ENCODE measurements at places on chromosomes 3 and 15.

DNA sequence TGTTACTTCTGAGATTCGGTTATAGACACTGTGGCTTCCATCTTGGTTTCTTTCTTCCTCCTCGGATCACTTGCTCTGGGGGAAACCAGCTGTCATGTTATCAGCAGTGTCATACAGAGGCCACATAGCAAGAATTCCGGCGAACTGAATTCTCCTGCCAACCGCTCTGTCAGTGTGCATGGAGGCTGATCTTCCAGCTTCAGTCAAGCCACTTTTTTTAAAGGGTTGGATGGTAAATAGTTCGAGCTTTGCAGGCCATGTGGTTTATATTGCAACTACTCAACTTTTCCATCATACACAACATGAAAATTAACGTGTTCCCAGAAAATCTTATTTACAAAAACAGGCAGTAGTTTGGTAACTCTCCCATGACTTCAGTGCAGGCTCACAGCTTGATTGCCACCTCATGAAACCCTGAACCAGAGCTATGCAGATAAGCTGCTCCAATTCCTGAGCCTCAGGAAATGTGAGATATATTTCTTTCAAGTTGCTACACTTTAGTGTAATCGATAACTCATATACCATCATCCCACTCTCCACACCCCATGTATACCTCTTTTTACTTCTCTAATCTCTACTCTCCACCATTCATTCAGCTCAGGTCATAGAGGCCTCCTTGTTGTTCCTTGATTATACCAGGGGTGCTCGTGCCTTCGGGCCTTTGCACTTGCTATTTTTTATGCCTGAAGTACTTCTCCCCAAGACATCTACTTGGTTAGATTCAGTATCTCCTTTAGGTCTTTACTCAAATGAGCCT is 7.2 kb downstream of the RPL22L1 start:
- no peak for DNase-seq

DNA sequence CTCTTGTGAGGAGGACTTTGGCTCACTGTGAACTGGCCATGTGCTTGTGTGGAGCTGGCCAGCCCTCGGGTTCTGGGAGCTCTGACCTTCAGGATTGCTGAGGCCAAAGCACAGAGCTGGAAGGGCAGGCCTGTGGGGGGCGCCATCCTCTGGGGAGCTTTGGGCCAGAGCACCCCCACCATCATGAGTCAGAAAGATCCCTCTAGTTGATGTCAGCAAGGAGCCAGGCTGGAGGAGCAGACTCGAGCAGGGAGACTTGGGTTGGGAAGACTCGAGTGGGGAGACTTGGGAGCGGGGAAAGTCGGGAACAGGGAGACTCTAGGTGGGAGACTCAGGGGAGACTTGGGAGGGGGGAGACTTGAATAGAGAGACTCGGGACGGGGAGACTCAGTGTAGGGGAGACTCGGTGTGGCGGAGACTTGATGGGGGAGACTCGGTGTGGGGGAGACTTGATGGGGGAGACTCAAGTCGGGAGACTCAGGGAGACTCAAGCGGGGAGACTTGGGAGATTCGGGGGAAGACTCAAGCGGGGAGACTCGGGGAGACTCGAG is 37.7 kb upstream of the PLXNA1 start:
- no peak for DNase-seq

- DNase-seq = no peak
Measured at GRCh38 chr3:37521429-37521828, 340.3 kb upstream of the CTDSPL start.

DNA sequence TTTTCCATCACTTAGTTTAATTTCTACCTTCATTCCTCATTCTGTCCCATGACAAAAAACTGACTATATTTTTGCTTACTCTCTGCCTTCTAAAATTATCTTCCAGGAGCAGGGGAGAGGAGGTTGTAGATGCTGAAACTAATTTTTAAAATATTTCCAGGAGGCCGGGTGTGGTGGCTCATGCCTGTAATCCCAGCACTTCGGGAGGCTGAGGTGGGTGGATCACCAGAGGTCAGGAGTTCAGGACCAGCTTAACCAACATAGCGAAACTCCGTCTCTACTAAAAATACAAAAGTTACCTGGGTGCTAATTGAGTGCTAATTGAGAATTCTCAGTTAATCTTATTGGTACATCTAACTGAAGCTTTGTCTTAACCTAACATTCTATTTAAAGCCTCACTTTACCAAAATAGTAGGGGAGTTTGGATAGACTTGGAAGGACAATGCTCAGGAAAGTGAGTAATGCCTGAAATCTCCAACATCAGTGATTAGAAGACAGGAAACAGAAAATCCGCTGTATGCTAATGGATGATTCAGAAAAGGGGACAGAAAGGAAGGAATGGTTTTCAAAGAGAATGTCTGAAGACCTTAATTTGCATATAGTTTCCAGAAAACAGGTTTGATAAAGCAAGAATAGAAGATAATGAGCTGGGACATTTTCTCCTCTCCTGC is 336.1 kb downstream of the GBE1 start:
- no peak for DNase-seq

DNA sequence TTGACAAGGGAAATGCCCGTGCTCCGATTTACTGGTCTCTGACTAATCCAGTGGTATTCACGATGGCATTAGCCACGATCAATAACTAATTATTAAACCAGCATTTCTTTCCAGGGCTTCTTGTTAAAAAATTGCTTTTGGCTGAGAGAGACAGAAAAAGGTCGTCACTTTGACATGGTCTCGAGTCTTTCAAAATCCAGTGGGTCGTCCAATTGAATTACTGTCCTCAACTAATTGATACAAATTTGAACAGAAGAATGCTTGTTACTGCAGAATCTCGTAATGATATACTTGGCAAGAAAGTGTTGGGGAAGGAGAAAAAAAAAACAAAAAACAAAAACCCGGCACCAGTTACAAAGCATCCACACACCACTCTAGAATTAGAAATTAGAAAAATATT is 318.4 kb downstream of the NR2F2 start:
- DNase-seq = no peak

DNA sequence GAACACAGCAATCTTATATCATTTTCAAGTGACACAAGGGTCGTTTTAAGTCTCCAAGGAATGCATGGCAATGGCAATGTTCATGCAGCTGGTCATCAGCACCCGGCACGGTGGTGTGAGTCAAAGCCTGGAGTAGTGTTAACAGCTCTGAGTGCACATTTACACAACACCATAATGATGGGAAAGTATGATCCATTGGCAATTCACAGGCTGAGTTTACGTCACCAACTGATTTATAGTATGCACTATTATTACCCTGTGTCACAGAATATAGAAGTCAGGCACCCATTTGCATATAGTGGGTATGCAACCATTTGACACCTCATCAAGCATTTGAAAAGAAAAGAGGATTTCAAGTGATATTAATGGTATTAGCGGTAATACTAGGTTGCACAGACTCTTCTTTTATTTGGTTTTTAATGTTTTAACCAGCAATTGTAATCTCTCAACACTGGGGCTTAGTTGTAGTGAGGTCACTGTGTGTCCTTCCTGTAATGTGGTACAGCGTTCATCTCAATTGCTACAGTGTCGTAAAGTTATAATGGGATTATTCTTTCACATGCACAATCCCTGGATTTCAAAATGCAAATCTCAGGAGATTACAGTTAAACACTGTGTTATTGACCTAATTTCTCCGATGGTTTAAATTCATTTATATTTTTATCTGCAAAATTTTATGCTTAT is 113.8 kb downstream of the C3orf38 start:
- DNase-seq = no peak

DNA sequence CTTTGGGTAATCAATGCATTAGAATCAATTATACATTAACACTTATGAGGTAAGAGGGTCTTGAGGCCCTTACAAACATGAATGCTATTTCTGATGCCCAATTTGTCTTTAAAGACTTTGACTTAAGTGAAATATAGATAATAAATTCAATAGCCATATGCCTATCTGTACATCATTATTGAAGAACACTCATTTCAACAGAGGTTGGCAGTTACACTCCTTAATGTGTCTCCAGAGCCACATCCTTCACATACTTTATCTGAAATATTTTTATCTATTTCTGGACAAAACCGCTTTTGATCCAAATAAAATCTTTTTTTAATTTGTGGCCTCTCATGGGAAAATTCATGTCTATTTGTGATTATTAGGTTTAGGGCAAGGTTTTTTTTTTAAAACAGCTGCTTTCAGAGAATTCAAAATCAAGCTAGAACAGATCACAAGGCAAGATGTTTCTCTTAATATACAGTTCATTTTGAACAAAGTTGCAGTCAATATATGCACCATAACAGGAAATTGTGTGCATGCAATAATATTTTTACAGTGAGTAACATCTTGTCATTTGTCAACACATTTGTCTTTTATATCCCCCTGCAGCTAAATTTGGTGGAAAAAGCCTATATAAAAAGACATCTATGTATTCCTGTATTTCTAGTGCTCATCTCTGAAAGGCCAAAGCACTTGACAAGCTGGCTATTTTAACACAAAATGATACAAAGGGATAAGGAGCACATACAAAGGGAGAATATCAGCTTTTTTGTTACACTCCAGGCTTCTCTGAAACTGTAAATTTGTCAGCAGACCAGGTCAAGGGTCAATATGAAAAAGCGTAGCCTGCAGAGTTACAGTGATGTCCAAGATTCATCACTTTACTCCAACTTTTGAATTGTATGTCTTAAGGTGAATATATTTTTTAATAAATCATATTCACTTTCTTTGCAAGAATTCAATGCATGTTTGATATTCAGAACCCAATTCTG is 146.2 kb upstream of the DPH6 start:
- no peak for DNase-seq

DNA sequence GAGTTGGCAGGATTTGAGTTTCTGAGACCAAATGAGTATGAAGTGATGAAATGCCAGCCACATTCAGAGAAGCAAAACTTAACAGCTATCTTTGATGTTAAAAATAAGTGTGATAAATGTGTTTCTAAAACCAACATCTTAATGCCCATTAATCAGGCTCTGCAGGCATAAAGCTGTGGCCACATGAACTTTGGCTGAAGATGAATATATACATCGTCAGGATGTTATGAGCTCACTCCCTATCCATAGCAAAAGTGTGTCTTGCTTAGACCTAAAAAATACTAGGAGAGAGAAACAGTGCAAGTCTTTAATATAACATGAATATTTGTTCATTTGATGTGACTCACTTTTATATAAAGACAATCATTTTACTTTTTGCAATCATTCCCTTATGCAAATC is 218.0 kb downstream of the CADM2 start:
- no peak for DNase-seq

- no peak for DNase-seq
Measured at GRCh38 chr3:88075497-88075896, 16.4 kb downstream of the ZNF654 start.

DNA sequence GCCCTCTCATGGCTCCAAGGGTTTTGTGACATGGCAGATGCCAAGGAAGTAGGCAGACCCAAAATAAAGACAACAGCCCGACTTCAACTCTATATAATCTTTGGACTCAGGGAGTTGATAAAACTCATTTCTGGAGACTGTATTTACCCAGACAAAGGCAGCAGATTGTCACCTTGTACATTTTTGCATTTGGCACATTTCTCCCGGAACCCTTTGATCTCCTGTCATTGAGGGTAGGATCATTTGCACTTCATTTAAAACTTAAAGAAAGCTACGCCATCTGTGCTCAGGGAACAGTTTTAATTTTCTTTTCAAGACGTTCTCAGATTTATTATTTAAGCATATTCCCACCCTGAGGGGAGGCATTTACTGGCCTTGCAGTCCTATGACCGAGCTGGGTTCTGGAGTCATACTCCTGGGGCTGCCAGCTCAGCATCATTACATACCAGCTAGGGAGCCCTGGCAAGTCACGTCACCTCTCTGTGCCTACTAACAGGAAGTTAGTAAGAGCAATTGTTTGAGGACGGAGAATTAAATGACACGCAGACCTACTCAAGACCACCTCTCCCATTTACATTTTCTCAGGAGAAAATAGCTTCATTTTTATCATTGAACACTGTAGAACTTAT is 5.9 kb downstream of the CDCP1 start:
- DNase-seq = no peak

- DNase-seq = no peak
Measured at GRCh38 chr15:84400017-84400740, 164.6 kb downstream of the GOLGA6L4 start.

GRCh38 chr15:81075272-81075671 is 58.8 kb upstream of the CFAP161 start:
- no peak for DNase-seq

DNA sequence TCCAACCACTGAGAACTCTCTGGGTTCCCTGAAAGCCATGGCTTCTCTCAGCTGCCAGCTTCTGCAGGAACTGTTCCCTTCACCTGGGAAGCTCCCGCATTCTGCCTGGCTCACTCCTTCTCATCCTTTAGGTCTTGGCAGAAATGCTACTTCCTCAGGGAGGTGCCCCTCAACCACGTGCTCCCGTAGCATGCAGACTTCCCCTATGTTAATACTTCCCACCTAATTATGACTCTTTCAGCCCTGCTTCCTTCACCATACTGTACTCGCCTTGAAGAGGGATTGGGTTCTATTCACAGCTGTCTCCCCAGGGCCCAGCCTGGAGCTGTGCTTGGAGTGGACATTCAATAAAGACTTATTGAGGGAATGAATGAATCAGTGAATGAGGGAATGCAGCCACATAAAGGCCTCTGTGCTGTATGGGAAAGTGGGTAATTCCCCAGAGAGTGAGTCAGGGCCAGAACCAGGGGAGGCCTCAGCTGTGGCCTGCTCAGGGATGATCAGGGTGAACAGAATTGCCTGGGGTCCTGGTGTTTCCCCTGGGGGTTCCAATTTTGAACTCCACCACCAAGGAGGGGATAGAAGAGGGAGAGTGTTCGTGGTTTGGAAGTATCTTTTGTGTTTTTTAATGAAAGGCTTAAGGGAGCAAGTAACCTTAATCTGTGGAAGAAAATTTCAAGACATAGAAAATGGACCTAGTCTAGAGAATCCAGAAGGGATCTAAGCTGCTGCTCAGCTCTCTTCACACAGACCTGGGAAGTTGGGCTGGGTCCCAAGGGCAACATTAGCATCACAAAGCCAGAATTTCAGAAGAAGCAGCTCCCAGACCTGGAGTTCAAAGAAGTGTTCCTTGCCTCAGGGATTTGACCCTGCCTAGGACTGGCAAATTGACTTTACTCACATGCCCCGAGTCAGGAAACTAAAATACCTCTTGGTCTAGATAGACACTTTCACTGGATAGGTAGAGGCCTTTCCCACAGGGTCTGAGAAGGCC is 14.6 kb upstream of the FAM107A start:
- no peak for DNase-seq

GRCh38 chr15:70826634-70827033 is 27.3 kb downstream of the LARP6 start:
- DNase-seq = no peak

GRCh38 chr3:111319598-111319997 is 222.4 kb upstream of the CD96 start:
- no peak for DNase-seq

GRCh38 chr3:105812194-105812586 is 56.6 kb downstream of the CBLB start:
- no peak for DNase-seq

GRCh38 chr3:4421121-4421520 is 45.9 kb downstream of the SUMF1 start:
- no peak for DNase-seq

DNA sequence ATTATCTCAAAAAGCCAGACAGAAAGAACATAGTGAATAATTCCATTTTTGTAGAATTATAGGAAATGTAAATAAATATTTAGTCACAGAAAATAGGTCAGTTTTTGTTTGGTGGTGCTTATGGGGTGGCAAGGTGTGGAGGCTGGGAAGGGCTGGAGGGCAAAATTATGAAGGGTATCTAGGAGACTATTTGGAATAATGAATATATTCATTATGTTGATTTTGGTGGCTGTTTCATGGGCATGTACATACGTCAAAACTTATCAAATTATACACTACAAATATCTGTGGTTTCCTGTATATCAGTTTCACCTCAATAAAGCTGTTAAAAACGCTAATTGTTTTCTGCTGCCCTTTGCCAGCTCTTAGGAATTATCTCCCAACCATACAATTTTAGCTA is 298.7 kb upstream of the GOLIM4 start:
- DNase-seq = no peak
